DMS153 (cell line): ENCODE measurements at places on chromosomes 3 and 15.

GRCh38 chr3:45434996-45435395, 46.6 kb downstream of the LARS2 start:
- no peak for DNase-seq

GRCh38 chr3:193909387-193909786, 226.6 kb upstream of the HES1 start:
- DNase-seq: no peak

- DNase-seq: no peak
Measured at GRCh38 chr3:57841818-57842217, 85.7 kb downstream of the SLMAP start.

GRCh38 chr3:182618085-182618732, 175.1 kb upstream of the ATP11B start:
- DNase-seq: peak; percentile 53

DNA sequence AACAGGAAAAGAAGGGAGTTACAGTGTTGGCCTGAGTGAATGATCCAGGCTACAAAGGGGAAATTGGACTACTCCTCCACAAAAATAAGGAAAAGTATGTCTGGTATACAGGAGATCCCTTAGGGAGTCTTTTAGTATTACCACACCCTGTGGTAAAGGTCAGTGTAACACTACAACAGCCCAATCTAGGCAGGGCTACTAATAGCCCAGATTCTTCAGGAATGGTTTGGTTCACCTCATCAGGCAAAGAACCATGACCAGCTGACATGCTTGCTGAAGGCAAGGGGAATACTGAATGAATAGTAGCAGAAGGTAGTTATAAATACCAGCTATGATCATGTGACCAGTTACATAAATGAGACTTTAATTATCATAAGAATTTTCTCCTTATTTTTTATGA, 372.6 kb upstream of the ATP11B start:
- no peak for DNase-seq

DNA sequence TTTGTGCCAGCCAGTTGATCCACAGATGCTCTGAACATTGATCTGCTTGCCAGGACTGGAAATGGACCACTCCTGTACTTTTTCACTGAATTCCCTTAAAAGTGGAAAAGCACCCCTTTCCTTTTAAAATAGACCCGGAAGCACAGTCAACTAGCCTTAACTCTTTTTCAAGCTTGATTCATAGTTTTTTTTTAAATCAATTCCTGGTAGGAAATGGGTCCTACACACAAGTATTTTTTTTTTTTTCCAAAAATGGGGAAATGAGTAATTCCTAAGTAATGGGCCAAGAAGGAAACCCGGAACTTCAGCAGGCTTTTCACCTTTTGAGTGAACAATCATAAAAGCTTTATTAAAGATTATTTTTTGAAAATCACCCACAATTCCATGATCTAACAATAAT, 234.4 kb upstream of the ADAMTS9 start:
- DNase-seq: no peak

DNA sequence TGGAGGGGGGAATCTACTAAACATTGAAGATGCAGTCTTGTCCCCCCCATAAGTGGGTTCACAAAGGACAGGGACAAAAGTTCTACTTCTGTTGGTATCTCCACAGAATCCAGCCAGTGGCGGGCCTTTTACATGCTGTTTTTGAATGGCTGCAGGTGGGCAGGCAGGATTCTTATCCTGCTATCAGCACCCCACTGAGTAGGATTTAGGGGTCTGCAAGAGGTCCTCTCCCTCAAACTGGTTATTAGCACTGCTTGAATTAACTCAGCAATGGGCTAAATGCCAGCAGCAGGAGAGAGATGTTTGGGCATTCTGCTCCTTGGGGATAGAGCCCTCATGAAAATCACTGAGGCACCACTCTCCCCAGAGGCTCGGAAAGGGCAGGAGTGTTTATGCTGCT, 40.3 kb downstream of the SEMA5B start:
- no peak for DNase-seq

DNA sequence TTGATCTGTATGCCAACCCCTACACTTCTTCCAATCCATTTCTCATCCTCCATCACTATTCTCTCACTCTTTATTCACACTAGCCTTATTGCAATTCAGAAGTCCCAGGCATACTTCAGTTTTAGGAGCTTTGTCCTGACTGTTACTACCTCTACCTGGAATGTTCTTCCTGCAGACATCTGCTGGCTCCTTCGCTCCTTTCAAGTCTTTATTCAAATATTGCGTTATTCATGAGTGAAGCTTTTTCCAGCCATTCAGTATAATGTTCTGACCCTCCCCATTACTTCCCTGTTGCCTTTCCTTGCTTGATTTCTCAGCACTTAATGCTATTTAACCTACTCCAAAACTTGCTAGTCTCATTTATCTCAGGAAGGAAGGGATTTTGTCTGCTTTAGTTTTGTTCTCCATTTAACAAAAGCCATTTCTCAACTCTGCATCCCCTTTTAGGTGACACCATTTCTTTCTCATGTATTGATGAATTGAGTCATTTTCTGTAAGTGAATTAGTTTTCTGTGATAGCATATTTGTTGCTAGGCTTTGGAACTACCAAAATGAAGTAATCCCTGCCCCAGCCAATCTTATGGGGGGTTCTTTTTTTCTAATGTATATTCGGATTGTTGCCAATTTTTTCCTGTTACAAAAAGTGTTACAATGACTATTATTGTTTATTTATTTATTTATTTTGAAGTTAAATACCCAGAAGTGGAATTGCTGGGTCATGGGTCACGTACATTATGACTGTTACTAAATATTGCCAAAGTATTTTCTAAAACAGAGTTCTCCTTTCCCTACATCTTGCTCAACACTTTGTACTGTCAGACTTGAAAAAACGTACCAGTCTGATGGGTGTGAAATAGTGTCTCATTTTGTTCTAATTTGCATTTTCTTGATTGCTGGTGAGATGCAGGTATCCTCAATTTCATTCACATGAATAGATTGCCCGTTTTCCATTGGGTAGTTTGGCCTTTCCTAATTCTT, 9.4 kb downstream of the ATP11B start:
- DNase-seq: no peak

DNA sequence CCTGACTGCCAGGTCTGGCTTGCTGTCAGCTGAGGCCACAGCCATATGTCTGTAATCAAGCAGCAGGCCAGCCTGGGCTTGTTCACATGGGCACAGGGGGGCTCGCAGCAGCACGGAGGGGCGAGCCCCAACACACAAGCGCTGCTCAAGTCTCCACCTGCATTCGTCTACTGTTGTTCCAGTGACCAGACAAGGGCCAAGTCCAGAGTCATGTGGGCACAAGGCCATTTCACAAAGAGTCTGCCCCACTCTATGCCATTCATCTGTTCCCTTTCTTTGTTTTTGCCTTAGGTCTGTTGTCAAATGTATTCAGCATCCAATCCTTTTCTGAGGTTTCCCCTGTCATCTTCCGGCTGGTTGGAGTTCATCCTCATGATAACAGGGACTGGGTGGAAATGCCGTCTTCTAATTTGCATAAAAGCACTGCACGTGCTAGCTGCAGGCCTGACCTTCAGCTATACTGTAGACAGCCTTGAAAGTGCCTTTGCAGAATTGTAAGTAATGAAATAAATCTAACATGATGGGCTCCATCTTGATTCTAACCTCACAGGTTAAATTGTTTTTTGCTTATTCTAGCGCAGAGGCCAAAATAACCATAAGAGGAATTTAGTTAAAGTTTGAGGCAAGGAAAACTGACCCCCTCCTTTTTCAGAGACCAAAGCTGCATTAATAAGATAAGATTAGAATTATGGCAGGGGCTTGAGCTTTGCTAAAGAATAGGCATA, 28.6 kb upstream of the KBTBD12 start:
- DNase-seq: no peak

DNA sequence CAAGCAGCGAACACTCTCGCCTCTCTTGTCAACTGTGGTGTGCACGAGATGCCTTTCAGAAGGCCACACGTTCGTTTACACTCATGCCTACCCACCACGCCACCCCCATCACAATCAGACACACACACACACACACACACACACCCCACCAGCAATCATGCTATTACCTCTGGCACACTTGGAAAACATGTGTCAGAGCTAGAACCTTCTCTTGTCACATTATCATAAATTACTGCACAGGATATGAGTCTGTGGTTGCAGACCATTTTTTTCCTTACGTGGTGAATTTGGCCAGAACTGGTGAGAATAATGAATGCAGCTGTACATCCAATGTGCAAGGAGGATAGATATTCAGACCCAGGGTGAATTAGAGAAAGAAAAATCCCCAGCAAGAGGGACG, 52.4 kb downstream of the TRIM69 start:
- DNase-seq: no peak

- DNase-seq: peak; percentile 24
Measured at GRCh38 chr3:140898340-140899180, 43.1 kb upstream of the SLC25A36 start.

GRCh38 chr3:191175102-191175501, 23.9 kb upstream of the OSTN start:
- DNase-seq: no peak

- DNase-seq: no peak
Measured at GRCh38 chr3:107683447-107683846, 160.7 kb downstream of the BBX start.

DNA sequence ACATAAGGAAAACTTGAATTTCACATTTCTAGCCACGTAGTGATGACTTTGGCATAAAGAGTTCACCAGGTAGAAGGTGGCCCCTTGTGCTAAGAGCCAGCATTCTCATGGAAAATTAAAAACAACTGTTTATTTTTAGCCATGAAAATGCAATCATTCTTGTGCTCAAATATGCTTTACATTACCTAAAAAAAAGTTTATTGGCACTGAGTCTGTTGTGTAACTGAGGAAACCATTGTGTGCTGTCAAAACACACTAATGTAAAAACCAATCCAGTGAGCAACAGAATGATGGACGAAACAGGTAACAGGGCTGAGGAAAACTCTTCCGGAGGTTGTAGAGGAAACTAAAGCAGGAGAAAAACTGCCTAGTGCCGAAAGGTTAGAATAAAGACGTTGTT, 287.0 kb upstream of the TMC3 start:
- no peak for DNase-seq

- no peak for DNase-seq
Measured at GRCh38 chr3:67856718-67857117, 202.3 kb upstream of the SUCLG2 start.

DNA sequence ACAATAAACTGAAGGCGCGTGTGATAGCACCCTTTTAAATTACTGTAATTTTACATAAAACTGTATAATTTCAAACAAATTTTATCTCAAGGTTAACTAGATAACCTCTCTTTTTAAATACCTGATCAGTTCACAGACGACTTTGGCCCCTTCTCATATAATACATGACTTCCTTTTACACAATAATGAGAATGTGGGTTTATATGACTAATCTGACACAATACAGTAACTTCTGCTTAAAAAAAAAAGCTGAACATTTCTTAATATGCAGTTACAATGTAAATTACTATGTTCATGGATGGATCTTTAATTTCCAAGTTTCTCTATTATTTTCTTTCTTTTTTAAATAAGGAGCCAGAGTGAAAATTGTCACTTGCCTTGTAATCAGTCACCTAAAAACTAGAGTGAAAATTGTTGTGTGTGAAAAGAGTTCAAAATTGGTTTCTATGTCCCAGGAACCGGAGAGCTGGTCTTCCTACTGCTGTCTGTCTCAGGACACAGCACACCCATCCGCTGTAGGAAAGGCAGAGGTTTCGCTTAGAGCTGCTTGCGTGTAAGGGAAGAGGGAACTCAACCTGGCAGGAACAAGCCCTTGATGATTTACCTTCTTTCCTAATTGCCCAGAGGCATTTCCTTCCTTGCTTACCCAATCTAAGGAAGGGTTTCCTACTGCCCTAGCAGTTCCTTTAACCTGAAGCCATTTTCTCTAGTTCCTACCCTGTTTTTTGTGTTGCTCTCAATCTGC, 33.3 kb downstream of the PLD1 start:
- DNase-seq: no peak

GRCh38 chr15:42955518-42955917, 34.9 kb upstream of the TTBK2 start:
- DNase-seq: no peak

GRCh38 chr3:136261826-136262225, 11.7 kb downstream of the PCCB start:
- DNase-seq: no peak

- DNase-seq: peak; percentile 1
Measured at GRCh38 chr3:69288161-69288895, 97.6 kb downstream of the FRMD4B start.

GRCh38 chr3:8985411-8985831, 22.1 kb upstream of the RAD18 start:
- no peak for DNase-seq

GRCh38 chr3:168161696-168162095, 66.0 kb upstream of the GOLIM4 start:
- no peak for DNase-seq

- DNase-seq: no peak
Measured at GRCh38 chr3:108861401-108861800, 38.8 kb downstream of the TRAT1 start.

DNA sequence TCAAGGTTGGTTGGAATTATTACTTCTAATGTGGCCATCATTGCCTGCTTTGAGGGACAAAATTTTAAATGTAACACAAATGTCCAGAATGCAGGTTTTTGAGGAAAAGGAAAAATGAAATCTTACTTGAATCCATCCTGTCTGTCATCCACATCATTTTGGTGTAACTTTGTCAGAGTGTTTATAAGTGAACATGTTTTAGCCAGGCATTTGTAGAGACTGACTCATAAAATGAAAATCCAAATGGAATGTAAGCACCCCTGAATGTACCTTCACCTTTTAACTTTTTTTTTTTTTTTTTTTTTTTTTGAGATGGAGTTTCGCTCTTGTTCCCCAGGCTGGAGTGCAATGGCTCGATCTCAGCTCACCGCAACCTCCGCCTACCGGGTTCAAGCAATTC, 141.8 kb upstream of the BNIP2 start:
- no peak for DNase-seq

- no peak for DNase-seq
Measured at GRCh38 chr3:37693511-37694283, 168.0 kb upstream of the CTDSPL start.

GRCh38 chr3:184896336-184896735, 84.4 kb downstream of the VPS8 start:
- no peak for DNase-seq

GRCh38 chr15:59818336-59818735, 129.2 kb upstream of the BNIP2 start:
- no peak for DNase-seq

GRCh38 chr3:30502051-30502741, 104.2 kb upstream of the TGFBR2 start:
- no peak for DNase-seq

DNA sequence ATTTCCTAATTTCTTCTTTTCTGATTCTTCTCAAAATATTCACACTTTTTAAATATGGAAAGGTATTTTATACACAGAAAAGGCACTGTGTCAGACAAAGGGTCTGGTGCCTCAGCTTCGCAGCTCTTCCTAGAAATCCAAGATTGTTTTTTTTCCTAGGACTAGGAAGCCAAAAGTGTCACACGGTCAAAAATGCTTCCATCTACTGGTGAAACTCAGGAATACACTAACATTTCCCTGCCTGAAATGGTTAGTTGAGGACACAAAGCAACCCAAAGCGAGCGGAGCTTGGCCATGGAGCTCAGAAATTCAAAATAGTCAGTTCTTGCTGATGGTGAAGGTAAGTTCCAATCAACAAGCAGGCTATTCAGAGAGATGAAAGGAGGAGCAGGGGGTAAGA, 426.5 kb upstream of the RASGRP1 start:
- no peak for DNase-seq

GRCh38 chr3:128506754-128507153, 13.8 kb upstream of the GATA2 start:
- no peak for DNase-seq
